ENCODE measurements at places on chromosomes 11 and 22.

- no peak for DNase-seq
These were observed 102.6 kb upstream of the RASSF10 start for GRCh38 chr11:12906501-12906900.

DNA sequence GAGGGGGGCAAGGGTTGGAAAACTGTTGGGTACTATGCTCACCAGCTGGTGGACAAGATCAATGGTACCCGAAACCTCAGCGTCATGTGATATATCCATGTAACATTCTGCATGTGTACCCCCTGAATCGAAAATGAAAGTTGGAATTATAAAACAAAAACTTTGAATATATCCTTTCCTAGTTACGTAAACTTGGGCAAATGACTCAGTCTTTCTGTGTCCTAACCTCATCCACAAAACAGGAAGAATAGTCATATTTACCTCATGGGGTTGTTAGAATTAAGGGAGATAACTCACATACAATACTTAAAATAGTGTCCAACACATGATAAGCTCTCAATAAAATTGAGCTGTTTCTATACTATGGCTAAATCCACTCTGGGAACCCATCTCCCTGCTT is 620.1 kb upstream of the KIRREL3 start:
- no peak for DNase-seq

DNA sequence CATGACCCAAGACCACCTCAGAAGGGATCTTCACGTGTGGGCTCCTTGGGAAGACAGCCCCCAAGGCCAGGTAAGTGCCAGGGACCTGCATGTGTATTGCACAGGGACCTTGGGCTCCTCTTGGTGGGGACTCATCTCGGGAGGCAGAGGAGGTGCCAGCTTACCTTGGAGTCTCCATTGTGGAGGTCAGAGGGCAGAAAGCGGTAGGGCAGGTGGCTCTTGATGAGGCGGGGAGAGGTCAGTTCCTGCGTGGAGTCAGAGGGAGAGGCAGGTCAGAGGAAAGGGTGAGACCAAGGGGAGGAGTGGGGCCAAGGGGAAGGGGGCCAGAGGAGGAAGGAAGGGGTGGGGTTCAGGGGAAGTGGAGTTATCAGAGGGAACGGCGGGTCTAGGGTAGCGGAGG is 22.5 kb downstream of the SULT4A1 start:
- DNase-seq: no peak

- no peak for DNase-seq
These were observed 22.4 kb downstream of the PANX1 start for GRCh38 chr11:94150704-94151685.

- no peak for DNase-seq
These were observed 86.7 kb upstream of the IZUMO1R start for GRCh38 chr11:94217705-94218104.

DNA sequence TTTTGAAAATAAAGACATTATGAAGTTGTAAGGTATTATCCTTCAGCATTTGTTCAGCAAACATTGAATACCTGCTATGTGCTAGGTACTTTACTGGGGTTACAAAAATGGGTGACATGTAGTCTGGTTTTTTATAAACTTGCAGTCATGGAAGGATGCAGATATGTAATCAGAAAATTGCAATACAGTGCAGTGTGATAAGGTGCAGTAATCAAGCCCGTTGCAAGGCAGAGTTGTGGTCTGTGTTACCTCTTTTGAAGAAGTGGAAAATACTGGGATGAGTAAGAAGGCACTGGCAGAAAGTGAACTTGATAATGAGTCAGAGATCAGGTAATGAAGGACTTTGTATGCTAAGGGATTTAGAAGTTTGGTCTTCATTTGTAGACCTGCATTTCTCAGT is 8.1 kb downstream of the FBXO7 start:
- DNase-seq: no peak

DNA sequence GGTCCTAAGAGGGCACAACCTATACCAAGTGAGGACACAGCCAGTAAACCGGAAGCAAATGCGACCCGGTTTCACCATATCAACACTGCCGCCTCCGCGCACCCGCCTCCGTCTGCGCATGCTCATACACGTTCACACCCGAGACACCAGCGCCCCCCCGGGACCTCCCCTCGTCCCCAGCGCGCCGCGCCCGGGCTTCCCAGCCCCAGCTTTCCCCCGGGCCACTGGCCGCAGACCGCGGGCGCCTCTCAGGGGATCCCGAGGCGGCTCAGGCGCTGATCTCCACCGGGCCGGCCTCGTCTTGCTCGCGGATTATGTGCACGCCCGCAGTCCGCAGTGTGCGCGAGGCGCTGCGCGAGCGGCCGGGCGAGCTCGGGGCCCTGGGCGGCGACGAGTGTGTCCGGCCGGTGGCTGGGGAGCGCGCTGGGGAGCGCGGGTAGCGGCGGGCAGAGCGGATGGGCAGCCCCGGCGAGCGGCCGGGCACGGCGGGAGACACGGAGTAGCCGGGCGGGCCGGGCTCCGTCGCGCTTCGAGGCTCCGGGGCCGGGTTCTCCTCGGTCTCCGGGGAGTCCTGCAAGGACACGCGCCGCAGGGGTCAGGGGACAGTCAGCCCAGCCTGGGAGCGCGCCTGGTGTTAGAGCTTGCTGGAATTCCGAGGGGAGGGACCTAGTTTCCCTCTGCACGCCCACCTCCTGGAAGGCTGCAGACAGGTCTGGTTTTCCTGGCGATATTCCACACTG is 2.0 kb downstream of the HEPN1 start:
- no peak for DNase-seq

GRCh38 chr11:121236115-121237001 is 56.2 kb upstream of the SC5D start:
- no peak for DNase-seq

Measured in ACHN (cell line).